ENCODE measurements at places on chromosomes 3 and 15.

DNA sequence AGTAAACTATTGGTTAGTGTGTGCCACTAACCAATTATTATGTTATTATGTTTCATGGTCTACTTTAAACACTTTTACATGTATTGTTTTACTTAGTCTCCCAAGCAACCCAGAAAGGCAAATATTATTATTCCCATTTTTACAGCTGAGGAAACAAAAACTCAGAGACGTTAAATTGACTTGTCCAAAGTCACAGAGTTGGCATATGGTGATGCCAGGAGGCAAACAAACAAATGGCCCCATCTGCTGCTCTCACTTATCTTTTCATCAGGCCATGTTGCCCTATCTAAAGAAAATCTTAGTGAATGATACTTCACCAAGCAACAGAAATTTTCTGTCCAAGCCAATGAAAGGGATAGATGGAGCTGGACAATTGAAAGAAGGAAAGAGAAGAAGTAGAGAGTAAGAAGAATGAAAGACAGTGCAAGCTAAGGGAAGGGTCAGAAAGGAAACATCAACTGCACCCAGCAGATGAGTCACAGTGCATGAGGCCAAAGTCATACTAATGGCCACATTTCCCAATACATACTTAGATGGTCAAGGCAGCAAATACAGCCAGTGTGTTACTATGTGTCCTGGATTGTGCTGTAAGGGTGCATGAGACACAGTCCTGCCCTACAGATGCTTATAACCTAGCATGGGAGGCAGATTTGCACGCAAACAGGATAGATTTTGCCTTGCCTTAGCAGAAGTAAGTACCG lies 266.9 kb downstream of the KCNMB2 start:
- DNase-seq: no peak

DNA sequence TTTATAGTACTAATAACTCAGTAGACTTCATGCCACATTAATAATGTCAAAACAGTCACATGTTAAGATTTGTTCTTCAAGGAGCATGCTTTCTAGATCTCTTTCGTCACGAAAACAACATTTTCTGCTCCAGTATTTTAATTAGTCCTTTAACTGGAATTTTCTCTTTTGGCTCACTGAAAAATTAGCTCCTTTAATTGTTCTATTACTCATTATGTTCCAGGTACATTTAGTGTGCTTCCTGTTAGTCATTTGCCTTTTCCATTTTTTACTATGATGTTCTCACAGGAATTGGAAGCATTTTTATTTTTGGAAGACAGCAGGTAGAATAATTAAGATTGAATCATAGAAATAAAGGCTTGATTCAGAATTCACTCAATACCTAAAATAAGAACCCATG lies 111.2 kb downstream of the SLC9A9 start:
- no peak for DNase-seq

GRCh38 chr3:77939726-77940125 lies 899.8 kb downstream of the ROBO2 start:
- no peak for DNase-seq

- DNase-seq: no peak
Measured at GRCh38 chr15:98003996-98004395, 43.5 kb downstream of the ARRDC4 start.

DNA sequence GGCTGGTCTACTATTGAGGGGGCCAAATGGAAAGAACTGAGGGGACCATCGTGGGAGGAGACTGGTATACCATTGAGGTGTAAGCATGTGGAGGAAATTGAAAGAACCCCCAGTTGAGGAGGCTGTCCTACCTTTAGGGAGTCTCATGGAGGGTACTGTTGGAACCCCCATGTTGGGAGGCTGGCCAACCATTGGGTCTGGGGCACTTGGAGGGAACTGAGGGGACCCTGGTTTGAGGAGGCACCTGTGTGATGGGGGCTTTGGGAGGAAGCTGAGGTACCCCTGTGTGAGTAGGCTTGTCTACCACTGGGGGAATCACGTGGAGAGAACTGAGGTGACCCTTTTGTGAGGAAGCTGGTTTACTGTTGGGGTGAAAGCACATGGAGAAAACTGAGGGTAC lies 157.5 kb downstream of the FBLN2 start:
- no peak for DNase-seq

DNA sequence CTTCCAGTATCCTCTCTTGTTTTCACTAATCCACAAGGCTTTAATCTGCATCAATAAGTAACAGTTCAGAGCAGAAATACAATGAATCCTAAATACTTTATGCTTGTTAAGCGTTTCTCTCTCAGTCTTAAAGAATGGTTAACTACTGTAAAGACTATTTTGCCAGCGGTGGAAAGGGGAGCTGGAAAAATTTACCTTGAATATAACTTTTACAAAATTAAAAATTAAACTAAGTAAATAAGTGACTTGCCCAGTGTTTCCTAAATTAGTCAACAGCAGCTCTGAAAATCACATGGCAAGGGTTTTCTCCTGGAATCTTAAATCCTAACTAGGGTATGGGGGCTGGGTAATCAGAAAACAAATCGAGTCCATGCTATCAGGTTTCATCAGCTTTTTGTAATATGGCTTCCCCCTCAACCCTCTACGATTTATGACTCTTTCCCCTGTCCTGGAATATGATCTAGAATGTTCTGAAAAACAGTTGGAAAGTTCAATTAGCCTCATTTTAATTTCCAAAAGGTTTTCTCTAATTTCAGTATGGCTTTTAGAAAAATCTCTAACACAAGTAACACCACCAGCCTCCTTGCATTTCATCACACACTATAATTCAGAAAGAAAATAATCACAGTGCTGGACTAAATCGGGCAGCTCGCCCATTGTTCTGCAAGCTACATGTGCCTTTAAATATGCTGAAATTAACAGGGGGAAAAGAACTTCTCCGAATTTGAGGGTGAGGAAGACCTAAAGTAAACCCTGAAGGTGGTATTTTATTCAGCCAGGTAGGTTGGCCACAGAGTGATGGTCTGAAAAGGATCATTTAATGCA lies 133.5 kb downstream of the ADAMTS9 start:
- no peak for DNase-seq

DNA sequence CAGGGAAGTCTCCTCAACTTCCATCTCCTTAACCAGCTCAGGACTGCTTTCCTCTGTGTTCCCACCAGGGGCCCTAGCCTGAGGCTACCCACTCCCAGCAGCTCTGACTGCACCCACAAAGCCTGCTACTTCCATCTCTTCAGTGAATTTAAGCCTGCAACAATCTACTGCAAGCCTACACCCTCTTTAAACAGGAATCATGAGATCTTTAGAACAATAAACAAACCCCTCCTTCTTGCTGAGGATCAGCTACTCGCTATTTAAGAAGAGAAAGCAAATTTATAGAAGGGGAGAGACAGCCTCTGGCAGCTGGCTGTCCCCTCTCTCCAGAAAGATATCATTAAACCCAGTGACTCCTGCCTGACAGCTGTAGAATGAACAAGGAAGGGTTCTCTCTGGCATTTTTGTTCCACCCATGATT lies 51.9 kb downstream of the ARHGAP31 start:
- DNase-seq: no peak

DNA sequence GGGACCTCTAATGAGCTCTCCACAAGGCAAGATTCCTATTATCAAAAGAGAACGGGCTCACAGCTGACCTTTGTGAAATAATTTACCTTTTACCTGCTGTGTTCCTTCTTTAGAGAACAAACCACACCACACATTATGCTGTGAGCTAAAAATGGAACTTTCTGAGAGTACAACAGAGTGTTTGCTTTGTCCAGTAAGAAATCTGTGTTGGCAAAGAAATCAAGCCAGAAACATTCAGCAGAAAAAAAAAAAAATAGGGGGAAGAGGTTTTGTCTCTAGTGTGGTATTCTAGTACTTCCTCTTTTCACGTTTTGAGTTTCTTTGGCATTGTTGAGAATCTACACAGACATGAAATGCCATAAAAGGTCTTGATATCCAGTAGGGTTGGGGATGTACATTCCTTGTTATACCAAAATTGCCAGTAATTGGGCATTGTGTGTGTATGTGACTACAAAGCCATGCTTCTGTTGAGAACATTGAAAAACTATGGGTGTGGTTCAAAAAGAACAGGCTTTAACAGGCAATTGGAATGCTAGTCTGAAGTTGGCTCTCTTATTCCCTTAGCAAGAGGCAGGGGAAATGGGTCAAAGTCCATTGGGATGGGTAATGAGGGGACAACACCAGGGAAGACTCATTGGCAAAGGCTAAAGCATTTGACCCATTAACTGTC lies 273.5 kb downstream of the NEK10 start:
- DNase-seq: no peak

DNA sequence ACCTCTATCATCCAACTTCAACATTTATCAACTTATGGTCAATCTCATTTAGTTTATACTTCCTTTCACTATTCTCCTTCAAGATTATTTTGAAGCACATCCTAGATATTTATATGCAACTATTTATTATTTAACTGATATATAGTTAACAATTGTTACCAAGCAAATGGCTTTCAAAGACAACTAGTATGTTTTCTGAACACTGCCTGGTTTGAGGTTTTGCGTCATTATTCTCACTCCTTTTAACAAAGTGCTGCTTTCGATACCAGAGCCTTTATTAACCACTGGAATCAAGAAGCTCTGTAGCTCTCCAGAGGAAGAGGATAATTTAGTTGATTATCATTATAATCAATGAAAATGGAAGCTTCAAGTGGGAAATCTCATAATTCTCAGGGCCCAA lies 19.6 kb downstream of the ZIC1 start:
- DNase-seq: no peak

GRCh38 chr15:33031324-33031821 lies 163.1 kb downstream of the FMN1 start:
- no peak for DNase-seq
